ENCODE measurements at places on chromosomes 7 and 10.

- no peak for DNase-seq
Measured at GRCh38 chr7:23941551-23941950, 231.5 kb downstream of the STK31 start.

GRCh38 chr7:38311329-38311937 is 38.0 kb upstream of the TARP start:
- no peak for DNase-seq

DNA sequence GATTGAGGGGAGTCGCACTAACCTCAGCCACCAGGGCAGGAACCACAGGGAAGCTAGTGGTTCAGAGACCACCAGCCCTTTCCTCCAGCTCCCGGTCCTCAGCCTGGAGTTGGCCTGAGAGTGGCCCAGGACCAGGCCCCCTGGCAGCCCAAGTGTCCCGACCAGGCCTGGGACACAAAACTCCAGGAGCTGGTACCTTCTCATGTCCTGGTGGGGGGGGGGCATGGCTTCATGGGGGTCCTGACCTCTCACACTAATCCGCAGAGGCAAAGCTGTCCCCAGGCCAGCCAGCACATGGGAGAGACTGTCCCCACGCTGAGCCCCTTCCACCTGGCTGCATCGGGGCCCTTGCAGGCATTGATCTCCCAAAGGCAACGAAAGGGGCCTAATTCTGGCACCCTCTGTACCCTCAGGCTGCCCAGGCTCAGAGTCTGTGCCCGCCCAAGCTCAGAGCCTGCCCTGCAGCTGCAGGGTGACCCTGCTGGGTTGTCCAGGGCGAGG is 28.2 kb downstream of the GPRIN2 start:
- DNase-seq = no peak

GRCh38 chr10:103564116-103564501 is 70.6 kb downstream of the NEURL1 start:
- DNase-seq = no peak

GRCh38 chr10:51806079-51806835 is 106.9 kb upstream of the CSTF2T start:
- DNase-seq = no peak

GRCh38 chr10:43284341-43284910 is 17.6 kb upstream of the RASGEF1A start:
- DNase-seq = no peak

DNA sequence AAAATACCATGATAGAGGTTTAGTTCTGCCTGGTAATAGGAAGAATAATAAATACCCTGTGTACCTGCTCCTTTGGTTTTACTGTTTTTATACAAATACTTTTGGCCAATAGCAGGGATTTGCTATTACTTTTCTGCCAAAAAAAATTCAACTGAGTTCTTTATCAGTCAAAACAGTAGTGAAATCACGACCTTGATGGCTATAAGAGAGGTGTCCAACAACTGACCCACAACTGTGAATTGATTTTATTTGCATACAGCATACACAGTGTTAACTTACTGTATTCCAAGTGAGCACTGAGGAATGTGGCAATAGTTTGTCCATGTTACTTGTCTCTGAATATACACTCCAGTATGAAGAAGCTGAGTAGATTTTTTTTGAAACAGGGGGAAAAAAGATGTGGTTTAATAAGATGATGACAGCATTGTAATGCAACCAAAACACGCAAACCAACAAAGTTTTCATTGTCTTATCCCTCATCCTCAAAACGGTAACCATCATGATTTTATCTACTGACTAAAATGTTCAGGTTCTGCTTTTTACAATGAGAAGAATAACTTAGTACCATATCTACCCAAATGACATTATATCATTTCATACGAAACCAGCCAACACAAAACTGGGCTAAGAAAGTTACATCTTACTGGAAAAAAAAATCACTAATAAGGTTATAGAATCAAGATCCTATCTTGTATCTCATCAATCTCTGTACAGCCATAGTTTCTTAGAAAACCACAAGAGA is 63.3 kb downstream of the GSAP start:
- no peak for DNase-seq

DNA sequence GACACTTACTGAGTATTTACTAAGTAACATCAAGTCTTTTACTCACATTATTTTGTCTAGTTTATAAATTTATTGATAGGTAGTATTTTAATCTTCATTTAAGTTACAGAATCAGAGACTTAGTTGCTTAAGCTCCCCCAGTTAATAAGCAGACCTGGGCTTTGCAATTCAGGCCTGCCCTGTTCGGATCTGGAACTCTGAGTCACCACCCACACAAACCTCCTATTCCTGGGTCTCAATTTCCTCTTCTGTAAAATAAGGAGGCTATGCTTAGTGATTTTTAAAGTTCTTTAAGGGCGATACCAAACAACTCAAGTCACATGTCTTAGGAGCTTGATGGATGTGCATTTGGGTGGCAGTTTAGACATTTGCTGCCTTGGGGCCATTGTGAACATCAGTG is 3.5 kb upstream of the MGAM start:
- DNase-seq = no peak

DNA sequence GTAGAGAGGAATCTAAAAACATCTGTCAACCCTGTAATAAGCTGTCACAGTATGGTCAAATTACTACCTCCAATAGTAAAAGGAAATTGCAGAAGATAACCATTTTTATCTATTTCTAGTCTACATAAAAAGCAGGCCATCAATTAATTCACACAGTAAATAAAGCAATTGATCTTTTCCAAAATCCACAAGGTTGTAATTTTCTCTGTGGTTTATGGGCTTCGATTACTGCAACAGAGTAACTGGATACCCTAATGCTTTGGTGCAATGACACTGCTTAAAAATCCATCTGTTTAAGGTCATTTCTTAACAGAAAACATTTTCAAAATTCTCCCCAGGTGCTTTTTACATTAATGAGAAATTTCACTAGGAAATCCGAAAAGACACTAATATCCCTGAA is 23.9 kb downstream of the ESYT2 start:
- DNase-seq = no peak

DNA sequence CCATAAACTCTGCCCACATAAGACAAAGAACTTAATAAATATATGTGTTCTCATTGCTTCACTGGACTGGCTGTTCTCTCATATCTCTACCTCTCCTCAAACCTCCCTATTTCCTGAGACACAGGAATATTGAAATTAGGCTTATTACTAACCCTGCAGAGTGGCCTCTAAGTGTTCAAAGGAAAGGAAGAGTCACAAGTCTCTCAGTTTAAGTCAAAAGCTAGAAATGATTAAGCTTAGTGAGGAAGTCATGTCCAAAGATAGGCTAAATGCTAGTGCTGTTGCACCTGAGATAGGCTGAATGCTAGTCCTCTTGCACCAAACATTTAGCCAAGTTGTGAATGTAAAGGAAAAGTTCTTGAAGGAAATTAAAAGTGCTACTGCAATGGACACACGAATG is 41.1 kb downstream of the GNAI1 start:
- no peak for DNase-seq

- no peak for DNase-seq
Measured at GRCh38 chr10:36170943-36171501, 528.9 kb upstream of the FZD8 start.

DNA sequence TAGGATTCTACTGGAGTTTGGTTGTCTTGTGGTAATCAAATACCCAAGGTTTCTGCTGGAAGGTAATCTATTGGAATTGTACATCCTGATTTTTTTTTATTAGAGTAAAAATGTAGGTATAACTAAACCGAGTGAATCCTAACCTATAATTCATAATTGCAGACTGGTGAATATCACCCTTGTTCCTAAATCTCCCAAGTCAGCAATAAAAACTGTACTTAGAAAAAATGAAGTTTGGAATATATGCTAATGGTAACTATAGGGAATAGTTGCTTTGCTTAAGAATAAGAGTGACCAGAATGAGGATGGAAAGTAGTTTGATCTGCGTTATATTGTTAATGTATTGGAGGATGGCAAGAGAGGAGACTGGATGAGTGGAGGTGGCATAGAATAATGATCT is 10.7 kb upstream of the FZD8 start:
- DNase-seq = no peak

GRCh38 chr10:86402283-86402941 is 35.8 kb upstream of the GRID1 start:
- peak; percentile 20 for DNase-seq

DNA sequence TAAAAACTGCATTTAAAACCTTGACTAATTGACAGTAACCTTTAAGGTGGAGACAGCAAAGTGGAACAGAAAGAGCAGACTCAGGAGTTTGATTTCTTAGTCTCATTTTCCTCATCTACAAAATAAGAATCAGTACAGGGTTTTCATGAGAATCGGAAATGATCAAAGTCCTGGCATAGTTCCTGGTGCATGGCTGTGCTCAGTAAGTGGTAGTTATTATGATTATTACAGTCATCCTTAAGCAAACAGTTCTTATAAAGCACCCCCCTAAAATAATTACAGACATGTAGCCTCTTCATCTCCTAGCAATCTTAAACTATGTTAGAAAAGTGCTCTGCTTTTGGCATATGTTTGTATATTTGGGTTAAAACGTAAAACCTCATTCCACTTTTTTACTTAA is 18.0 kb downstream of the NEBL start:
- DNase-seq = no peak

DNA sequence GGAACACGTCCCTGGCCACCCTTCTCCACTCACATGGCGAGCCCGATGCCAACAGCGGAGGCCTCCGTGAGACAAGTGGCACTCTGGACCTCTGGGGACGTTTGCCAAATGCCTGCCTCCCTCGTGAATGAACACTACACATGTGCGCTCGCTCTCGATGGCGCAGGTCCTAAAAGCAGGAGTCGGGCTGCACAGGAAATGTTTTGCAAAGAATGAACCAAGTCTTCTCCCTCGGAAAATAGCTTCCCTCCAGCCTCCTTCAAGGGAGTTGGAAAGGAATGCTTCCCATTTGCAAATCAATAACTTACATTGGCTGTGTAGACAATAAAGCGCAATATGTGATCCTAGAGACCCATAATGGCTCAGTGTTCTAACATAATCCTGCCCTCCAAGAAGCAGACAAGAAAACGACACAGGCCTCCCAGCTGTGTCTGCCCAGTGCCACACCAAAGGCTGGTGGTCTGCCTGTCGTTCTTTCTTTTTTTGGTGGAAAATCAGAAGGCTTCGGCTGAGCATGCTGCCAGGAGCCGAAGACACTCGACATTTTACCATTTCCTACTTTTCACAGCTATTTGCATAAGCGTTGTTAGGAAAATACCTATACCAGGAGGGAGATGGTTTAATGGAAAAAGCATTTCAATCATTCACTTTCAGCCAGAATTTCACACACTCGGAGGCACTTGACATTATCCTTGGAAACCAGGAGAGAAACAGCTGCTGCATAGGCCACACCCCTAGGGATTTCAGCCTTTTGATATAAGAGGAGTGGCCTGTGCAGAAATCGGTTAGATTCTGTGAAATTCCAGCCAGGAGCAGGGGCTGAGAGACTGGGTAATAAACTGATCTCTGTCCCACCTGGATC is 38.4 kb downstream of the ATXN7L1 start:
- peak; percentile 32 for DNase-seq

GRCh38 chr7:132677918-132678317 is 101.6 kb upstream of the PLXNA4 start:
- DNase-seq = no peak

All from muscle of arm (tissue), 14 donors.